ENCODE measurements at places on chromosomes 1 and 21.

DNA sequence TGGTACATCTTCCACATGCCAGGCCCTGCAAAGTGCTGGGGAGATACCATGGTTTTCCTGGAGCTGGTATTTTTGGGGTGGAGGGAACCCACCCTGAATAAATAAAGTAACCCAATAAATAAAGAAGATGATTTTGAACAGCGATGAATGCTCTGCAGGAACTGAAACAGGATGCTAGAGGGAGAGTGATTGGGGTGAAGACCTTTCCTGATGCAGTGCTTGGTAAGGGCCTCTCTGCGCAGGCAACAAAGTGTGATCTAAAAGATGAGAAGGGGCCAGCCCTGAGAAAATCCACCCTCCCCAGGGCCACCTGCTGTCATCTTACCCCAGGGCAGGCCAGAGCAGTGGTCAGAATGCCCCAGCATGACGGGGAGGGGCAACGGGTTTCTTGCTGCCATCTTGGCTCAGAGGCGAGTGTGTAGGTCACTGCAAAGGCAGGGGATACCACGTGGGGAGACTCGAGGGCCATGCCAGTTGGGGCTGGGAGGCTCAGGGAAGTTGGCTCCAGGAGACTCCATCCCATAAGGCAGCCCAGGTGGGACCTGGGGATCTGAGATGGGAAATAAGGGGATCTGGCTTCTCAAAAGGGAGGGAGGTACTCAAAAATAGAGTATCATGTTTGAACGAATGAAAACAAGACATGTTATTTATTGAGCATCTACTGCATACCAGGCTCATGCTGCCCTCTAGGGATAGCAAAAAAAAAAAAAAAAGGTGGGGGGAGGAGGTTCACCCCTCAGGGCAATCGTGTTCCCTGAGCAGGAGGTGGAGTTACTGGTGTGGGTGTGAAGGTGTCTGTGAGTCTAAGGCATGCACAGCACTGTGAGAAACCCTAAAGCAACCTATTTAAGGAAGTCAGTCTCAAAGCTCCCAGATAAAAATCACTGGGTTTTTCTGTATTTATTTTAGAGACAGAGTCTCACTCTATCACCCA lies 2.8 kb downstream of the SRARP start:
- H3K4me1 ChIP-seq = no peaks in the 10 kb centered on the region
- DNase-seq = peak; percentile 41
- H3K36me3 ChIP-seq = no peaks in the 10 kb centered on the region
- no peak overlapping the region for H3K4me3 ChIP-seq

DNA sequence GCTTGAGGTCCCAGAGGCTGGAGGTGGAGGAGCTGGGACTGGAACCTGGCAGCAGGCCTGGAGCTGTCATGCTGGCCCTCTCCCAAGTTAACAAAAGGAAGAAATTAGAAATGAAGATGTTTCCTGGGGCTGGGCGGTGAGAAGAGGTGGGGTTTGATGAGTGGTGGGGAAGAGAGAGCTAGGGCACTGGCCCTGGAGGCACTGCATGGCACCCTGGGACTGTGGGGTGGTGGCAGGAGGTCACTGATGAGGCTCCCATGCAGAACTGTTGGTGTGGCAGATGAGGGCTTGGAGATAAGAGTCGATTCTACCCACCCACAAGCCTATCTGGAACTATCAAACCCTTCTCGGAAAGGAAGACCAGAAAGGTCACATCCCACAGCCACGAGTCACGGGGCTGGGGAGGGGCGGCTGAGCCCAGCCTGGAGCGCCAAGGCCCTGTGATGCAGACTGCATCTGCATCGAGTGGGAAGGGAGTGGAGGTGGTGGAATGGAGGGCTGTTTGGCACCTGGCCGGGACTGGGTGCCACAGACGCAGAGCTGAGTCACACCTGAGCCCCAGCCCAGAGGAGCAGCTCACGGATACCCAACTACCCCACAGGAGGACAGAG lies 29.4 kb downstream of the MRPL37 start:
- DNase-seq = peak; percentile 54
- no peak overlapping the region for H3K4me3 ChIP-seq
- H3K27me3 ChIP-seq = no peaks in the 10 kb centered on the region
- H3K4me1 ChIP-seq = no peaks in the 10 kb centered on the region
- no peak overlapping the region for H3K27ac ChIP-seq
- H3K36me3 ChIP-seq = peaks cover 10% of the 10 kb centered on the region

- no peak for DNase-seq
- peaks cover 7% of the 10 kb centered on the region for H3K4me1 ChIP-seq
- H3K36me3 ChIP-seq = no peaks in the 10 kb centered on the region
- no peaks in the 10 kb centered on the region for H3K27me3 ChIP-seq
Measured at GRCh38 chr1:17183388-17184160, 21.4 kb upstream of the PADI1 start.

GRCh38 chr1:245771511-245772281 lies 616.9 kb downstream of the KIF26B start:
- H3K27ac ChIP-seq = no peak overlapping the region
- no peak overlapping the region for H3K4me3 ChIP-seq

- H3K4me3 ChIP-seq = no peak overlapping the region
- H3K27me3 ChIP-seq = no peaks in the 10 kb centered on the region
- H3K27ac ChIP-seq = no peak overlapping the region
- no peaks in the 10 kb centered on the region for H3K36me3 ChIP-seq
Measured at GRCh38 chr1:100622037-100622436, 84.1 kb downstream of the GPR88 start.

- no peak for DNase-seq
- H3K4me1 ChIP-seq = peaks cover 43% of the 10 kb centered on the region
- peak overlapping the region; percentile 2 for H3K4me3 ChIP-seq
- no peaks in the 10 kb centered on the region for H3K36me3 ChIP-seq
Measured at GRCh38 chr1:65229754-65230339, 79.5 kb upstream of the DNAJC6 start.

GRCh38 chr21:44778983-44779382 lies 22.6 kb downstream of the UBE2G2 start:
- no peak overlapping the region for H3K4me3 ChIP-seq
- no peak overlapping the region for H3K27ac ChIP-seq
- DNase-seq = no peak
- no peaks in the 10 kb centered on the region for H3K4me1 ChIP-seq
- H3K27me3 ChIP-seq = no peaks in the 10 kb centered on the region
- H3K36me3 ChIP-seq = peaks cover 65% of the 10 kb centered on the region

DNA sequence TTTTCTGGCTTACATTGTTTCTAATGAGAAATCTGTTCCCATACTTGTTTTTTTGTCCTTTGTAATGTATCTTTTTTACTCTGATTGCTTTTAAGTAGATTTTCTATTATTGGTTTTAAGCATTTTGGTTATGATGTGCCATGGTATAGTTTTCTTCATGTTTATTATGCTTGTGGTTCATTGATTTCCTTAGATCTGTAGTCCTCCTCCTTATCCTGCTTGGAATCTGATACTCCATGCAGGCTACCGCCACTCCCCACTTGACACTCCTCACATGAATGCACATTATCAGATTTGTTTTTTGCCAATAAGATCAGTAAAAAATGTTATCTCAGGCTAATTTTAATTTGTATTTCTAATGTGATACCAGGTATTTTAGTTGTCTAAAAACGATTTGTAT lies 20.8 kb downstream of the UROD start:
- H3K36me3 ChIP-seq = peaks cover 3% of the 10 kb centered on the region
- H3K27me3 ChIP-seq = no peaks in the 10 kb centered on the region
- no peak for DNase-seq
- H3K27ac ChIP-seq = no peak overlapping the region

- no peaks in the 10 kb centered on the region for H3K36me3 ChIP-seq
- no peak for DNase-seq
- no peaks in the 10 kb centered on the region for H3K27me3 ChIP-seq
Measured at GRCh38 chr1:212542761-212543187, 65.8 kb upstream of the ATF3 start.

- peaks cover 39% of the 10 kb centered on the region for H3K4me1 ChIP-seq
- H3K36me3 ChIP-seq = no peaks in the 10 kb centered on the region
- no peak overlapping the region for H3K27ac ChIP-seq
- DNase-seq = peak; percentile 57
Measured at GRCh38 chr1:116737020-116737854, 17.0 kb upstream of the CD2 start.

DNA sequence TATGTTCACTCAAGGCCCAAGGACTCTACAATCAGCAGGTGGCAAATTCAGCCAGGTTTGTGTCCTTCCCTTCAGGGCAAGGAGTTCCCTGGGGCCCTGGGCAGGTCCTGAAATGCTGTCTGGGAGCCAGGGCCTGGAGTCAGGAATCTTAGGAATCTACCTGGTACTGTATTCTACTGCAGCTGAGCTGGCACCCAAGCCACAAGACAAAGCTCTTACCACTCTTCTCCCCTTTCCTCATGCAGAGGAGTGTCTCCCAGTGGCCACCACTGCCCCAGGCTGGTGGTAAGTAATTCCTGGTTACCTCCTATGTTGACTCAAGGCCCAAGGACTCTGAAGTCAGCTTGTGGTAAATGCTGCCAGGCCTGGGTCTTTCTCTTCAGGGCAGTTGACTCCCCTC lies 153.4 kb downstream of the NRIP1 start:
- no peak overlapping the region for H3K4me3 ChIP-seq
- H3K4me1 ChIP-seq = no peaks in the 10 kb centered on the region
- no peaks in the 10 kb centered on the region for H3K36me3 ChIP-seq
- DNase-seq = no peak
- no peaks in the 10 kb centered on the region for H3K27me3 ChIP-seq
- H3K27ac ChIP-seq = no peak overlapping the region

GRCh38 chr1:211323156-211324063 lies 3.2 kb upstream of the TRAF5 start:
- H3K4me3 ChIP-seq = no peak overlapping the region
- peak; percentile 84 for DNase-seq

All from common myeloid progenitor, CD34-positive (primary cell).